ENCODE measurements at places on chromosomes 1 and 21.

DNA sequence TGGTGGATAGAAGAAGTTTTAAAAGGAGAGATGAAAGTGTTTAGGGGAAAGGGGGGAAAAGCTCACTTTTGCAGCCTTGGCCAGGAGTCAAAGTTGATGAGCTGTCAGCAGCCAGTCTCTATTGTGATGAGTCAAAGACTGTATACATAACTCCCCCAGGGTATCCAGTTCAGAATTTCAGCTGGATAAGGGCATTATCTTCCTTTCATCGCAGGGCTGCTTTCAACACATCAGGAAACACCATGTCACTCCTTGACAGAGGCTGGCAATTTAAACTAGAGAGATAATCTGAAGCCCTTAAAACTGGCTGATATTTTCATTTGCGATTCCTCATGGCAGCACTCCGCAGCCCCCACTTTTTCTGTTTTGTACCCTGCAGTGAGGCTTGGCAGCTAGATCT lies 328.5 kb downstream of the TBX15 start:
- DNase-seq: no peak

DNA sequence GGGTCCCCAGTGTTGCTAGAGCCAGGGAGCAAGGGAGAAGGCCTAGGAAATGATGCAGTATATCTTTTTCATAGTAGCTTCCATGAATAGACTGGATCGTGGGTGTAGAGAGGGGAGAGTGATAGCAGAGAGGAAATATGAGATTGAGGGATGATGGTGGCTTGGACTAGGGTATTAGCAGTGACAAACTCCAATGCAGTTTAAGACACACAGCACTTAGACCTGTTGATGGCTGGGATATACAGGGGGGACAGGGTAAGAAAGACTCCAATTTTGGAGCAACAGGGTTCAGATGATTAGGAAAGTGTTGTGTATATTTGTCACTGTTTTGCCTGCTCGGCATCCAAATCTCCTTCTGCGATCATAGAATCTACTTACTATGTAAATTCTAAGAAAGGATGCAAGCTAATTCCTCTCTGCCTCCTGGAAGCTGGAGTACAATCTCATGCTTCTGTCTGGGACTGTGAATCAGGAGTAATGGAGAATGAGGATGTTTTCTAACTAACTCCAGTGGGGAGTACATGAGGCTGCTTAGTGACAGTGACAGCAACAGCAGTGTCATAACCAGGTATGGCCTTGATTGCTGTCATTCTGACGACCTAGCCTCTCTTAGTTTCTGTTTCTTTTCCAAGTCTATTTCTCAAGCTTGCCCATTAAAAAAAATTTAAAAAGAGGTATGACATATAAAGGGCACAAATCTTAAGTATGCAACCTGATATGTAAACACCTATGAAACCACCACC lies 47.5 kb downstream of the SYDE2 start:
- DNase-seq: no peak

DNA sequence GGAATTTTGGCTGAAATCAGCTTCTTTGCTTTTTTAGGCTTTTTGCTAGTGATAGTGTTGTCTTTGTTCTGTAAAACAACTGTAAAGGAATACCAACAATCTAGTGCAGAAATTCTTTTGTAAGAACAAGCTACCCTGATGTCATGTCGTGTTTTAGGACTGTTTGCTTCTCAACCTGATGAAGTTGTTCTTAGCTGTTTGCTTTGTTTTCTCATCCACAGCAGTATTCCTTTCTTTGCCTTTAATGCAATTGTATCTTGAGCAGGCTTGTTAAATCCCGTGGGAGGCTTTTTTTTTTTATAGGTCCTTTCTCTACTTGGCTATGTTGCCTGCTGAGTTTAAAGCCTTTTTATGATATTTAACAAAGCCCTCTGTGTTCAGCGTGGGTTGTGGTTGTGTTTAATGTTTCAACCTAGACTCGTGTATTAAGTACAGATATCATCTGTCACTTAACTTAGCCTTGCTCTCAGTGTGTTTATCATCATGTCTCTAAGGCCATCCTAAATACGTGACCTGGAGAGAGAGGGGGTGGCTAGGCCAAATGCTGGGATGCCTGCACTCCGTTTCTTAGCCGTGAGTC lies 31.6 kb downstream of the ADARB1 start:
- DNase-seq: no peak

DNA sequence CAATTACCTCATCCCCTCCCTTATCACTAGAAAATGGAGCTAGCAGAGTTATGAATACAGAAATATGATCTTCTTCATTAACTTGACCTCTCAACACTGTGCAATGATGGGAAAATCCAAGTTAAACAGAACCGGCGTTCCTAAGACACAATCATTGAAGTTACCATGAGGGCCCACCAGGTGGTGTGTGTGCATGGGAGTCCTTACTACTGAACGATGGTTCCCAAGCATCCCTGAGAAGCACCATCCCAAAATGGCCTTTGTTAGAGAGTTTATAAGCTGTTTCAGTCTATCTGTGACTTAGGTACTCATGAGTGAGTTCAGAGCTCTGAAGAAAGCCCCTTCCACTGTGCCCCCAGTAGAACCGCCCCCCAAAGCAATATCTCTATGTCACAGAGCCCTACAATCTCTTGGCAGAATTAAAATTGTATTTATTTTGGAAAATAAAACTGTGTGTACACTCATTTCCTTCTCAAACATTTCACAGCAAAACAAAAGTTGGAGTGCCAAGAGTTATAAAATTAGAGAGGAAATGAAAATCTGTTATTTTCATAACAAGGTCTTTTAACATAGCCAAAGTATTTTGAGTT lies 56.8 kb downstream of the PLD5 start:
- DNase-seq: no peak

DNA sequence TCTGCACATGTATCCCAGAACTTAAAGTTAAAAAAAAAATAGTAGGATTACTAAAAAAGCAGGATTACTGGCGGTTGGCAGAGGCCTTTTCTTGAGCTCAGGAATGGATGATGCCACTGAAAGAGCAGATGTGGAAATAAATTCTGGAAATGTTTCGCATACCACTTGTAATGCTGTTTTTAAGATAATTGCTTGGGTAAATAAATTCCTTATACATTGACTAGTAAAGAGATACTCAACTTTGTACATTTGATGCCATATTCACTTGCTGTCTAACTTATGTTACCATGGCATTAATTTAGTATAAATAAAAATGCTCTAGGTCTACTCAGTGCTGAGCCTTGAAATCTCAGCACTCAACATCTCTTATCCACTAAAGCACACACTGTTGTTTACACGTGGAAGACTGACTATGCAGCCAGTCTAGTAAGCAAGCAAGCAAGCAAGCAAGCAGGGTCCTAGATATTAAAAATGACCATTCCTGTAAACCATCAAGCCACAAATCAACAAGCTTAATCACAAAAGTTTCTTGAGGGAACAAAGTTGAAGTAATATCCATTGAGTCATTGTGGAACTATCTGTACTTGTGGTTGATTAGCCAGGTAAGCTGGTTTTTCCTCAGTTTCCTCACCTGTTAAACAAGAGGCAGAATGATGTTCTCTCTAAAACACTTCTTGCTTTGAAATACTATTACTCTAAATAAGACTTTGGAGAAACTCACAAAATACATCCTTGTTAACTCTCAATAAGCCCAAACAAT lies 1.7 kb upstream of the RASAL2 start:
- DNase-seq: no peak

GRCh38 chr1:248686815-248687214 lies 15.8 kb downstream of the OR14I1 start:
- DNase-seq: no peak

DNA sequence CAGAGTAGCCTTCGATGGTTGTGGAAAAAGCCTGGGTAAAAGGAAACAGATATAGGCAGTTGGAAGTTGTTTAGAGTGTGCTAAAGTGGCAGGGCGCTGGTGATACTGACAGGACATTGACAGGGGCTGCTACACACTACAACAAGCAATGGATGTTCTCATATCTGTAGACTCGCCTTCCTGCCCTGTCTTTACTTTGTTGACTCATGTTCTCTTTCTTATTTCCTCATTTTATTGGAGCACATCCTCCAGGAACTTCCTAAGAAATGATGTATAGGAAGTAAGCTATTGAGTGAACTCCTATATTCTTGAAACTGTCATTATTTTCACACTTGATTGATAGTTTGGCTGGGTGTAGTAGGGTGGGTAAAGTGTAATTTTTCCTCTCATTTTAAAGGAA lies 51.0 kb downstream of the C4BPA start:
- DNase-seq: no peak

DNA sequence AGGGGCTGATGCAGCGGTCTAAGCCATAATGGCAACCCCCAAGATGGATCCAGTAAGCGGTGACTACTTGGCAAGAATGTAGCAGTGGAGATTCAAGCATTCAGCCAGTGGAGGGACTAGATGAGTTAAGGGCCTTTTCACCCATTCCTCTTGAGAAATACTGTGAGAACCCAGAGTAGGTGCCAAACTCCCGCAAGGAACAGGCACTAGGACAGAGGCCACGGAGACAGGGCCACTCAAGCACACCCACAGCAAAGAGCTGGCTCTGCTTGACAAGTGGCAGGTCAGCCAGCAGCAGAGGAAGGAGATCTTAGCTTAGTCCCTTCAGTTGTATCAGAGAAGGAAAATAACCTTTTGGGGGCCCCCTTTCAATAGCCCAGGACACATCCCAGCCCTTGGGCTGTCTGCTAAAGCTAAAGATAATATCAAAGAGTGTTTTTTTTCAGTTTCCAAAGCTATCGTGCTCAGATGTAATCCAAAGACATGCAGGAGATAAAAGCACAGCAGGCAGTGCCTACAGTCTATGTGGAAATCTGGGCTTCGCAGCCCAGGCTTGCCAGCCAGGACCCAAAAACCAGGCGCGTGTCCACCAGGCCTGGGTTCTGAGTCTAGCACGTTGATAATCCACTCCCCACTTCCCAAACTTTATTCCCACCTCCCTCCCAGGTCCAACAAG lies 62.0 kb upstream of the GOLT1A start:
- DNase-seq: no peak

DNA sequence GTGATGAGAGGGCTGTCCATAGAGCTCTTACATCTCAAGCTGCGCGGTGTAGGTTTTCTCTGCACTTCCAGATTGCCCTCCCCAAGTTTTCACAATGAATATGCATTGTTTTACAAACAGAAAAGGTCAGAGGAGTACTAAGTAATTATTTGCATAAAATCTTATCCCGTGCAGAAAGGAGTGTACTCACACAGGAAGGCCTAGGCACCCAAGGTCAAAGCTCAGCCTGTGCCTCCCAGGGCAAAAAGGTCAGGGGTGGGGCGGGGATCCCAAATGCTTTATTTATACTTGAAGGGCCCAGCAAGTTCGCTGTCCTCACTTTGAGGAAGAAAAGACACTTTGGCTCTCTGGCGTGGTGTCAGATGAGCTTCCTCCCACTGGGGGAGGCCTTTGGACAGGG lies 10.3 kb upstream of the KCNE1 start:
- no peak for DNase-seq

DNA sequence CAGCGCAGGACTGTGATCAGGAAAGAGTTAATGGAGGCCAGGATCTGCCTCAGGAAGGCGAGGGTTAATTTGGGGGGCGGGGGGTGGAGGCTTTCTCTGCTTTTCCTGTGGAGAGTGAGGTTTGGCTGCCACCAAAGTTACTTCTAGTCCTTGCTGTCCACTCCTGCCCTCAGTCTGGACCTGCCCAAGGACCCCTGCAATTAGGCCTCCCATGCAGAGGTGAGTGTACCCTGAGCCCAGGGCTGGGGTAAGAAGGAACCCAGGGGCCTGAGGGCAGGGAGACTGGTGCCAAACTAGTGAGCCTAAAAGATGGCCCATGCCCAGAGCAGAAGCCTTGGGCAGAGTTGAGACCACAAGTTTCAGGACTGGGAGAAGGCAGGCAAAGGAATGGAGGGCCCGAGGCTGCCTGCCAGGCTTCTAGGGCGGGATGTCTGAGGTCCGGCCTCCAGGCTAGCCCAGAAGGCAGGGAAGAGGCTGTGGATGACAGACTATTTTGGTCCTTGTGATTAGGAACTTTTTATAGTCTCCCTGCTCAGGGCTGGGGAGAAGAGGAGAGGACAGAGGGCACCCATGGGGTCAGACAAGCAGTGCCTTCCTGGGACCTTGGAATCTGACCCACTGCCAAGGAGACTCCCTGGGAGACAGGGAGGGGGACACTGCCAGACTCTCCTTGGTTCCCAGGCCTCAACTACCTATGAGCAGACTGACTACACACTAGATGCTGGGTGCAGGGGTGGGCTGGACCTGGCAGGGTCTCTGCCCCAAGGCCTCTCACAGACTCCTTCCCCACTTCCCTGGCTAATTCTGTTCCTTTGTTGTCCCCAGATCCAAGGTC lies at the start of gene FAM110D:
TSS of gene FAM110D (plus strand) at position 172 of the 835 bp plus-strand sequence. CDS start 2,213 bp downstream, outside the sequence.
- DNase-seq: no peak

GRCh38 chr1:196732526-196732925 lies 42.1 kb upstream of the CFHR3 start:
- DNase-seq: no peak

DNA sequence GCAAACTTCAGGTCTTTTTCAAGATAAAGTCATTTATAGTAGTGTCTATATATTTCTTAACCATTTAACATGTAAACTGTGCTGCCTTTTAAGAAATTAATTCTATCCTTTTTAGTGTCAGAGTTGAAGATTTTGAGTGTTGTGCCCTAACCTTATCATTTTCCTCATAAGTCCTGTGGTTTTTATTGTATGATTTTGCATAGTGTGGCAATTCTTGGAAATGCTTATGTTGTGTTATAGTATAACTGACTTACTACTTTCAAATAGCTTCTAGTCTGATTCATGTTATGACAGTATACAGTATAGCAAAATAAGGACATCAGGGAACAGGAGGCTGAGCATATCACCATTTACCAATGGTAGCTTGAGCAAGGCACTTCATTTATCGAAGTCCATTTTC lies 99.1 kb downstream of the PTBP2 start:
- DNase-seq: no peak

DNA sequence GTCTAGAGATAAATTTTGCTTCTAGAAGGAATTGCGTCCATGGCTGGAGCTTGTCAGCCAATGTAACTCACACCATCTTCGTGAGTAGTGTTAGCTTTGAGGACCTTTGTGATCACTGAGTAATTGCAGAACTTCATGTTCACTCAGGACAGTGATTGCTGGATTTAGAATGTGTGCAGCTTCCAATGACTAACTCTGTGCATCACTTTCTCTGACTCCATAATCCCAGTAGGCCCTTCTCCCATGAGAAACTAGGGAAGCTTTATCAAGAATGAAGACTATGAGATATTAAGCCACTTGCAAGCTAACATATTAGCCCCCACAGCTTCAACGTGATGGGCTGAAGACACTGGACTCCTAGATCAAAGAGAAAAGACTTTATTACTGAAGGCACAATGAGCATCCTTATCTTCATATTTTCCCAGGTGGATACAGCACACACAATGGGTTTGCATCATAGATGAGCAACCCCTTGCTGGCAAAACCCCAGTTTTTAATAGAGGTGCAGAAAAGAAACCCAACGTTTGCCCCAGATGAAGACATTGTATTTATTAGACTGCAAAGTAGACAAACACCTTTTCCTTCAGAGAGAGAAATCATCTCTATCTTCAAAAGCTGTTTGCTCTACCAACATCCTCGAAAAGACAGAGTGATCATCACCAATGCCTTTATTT lies 561.0 kb downstream of the LTN1 start:
- no peak for DNase-seq

GRCh38 chr1:174954073-174954460 lies 45.7 kb upstream of the CACYBP start:
- no peak for DNase-seq

- DNase-seq: no peak
Observed at GRCh38 chr21:45127937-45128336, 53.6 kb downstream of the ADARB1 start.

GRCh38 chr1:225736437-225737098 lies 41.1 kb upstream of the SRP9 start:
- DNase-seq: no peak

Measured in left renal cortex interstitium (tissue), 4 donors.